EL (cell line): ENCODE measurements at places on chromosomes 7 and 10.

DNA sequence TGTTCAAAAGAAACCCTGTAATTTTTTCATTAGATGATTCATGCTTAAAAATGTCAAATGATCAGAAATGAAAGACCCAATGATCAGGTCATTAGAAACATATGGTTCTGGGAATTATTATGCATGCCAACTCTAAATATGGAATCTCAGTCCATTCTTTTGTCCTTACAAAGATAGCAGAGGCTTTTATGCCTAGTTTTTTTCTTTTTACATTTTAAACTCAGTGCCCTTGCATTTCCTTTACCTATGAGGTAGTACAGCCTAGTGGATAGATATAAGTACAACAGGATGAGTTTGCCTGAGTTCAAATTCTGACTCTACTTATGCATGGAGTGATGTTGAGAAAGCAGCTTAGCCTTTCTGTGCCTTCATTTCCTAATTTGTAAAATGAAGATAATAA lies 392.9 kb downstream of the SUGCT start:
- no peak for DNase-seq

DNA sequence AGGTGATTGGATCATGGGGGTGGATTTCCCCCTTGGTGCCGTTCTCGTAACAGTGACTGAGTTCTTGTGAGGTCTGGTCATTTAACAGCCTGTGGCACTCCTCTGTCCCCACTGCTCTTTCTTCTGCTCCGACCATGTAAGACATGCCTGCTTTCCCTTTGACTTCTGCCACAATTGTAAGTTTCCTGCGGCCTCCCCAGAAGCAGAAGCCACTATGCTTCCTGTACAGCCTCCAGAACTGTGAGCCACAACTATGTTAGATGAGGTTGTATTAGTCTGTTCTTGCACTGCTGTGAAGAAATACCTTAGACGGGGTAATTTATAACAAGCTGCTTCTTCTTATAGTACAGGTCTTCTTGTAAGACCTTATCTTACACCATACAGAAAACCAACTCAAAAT lies 241.7 kb upstream of the KLF14 start:
- no peak for DNase-seq

GRCh38 chr7:149774237-149775175 lies 1.1 kb upstream of the ZNF467 start:
- DNase-seq = no peak

GRCh38 chr10:74500816-74501215 lies 325.6 kb upstream of the KAT6B start:
- DNase-seq = peak; percentile 21

DNA sequence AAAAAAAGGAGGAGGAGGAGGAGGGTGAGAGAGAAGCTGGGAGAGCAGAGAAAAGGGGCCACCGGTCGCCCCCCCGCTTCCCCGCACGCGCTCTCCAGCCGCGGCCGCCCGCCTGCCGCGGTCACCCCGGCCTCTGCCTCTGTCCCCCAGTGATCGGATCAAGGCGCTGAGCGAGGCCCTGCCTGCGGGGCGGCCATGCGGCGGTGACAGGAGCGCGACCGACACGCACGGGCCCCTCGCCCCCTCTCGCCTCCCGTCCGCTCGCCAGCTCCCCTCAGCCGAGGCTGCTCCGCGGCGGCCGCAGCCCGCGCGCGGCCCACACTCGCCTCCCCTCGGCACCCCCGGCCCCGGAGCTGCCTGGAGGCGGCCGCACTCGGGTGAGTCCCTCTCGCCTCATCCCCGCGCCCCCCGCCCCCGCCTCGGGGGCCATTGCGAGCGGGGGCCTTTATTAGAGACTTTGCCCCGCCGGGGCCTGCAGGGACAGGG lies at the start of gene GTF2I:
GTF2I (plus strand) TSS at position 27 of the 486 bp plus-strand sequence. CDS start 31,411 bp downstream, outside the sequence.
- DNase-seq = no peak

GRCh38 chr10:69086001-69086509 lies 1.8 kb upstream of the SRGN start:
- no peak for DNase-seq

DNA sequence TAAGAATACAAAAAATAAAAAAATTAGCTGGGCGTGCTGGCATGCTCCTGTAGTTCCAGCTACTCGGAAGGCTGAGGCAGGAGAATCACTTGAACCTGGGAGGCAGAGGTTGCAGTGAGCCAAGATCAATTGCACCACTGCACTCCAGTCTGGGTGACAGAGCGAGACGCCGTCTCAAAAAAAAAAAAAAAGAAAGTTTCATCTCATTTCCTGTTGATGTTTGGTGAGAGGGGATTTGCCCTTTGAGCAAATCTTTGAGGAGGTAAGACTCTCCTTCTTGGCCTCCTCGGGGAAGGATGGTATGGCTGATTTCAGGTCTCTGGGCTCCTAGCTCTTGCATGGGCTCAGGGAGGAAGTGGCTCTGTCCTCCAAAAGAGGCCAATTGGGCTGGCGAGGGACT lies 3.6 kb upstream of the GRID2IP start:
- DNase-seq = no peak

- no peak for DNase-seq
These were observed 258.5 kb downstream of the AGMO start for GRCh38 chr7:15303357-15303756.

- no peak for DNase-seq
These were observed 10.5 kb downstream of the ZNF282 start for GRCh38 chr7:149205690-149206381.

- DNase-seq = peak; percentile 57
These were observed 11.8 kb upstream of the OPN4 start for GRCh38 chr10:86642499-86642898.

DNA sequence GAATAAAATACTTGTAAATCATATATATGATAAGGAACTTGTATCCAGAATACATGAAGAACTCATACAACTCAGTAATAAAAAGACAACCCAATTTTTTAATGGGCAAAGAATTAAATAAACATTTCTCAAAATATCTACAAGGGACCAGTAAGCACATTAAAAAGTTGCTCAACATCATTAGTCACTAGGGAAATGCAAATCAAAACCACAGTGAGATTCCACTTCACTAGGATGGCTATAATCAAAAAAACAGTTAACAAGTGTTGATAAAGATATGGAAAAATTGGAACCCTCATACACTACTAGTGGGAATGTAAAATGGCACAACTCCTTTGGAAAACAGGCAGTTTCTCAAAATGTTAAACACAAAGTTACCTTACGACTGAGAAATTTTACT lies 40.3 kb upstream of the YAE1 start:
- DNase-seq = no peak

GRCh38 chr7:90625562-90625961 lies 29.4 kb downstream of the CDK14 start:
- DNase-seq = peak; percentile 76

GRCh38 chr7:102892631-102893278 lies 20.0 kb upstream of the LRRC17 start:
- no peak for DNase-seq

DNA sequence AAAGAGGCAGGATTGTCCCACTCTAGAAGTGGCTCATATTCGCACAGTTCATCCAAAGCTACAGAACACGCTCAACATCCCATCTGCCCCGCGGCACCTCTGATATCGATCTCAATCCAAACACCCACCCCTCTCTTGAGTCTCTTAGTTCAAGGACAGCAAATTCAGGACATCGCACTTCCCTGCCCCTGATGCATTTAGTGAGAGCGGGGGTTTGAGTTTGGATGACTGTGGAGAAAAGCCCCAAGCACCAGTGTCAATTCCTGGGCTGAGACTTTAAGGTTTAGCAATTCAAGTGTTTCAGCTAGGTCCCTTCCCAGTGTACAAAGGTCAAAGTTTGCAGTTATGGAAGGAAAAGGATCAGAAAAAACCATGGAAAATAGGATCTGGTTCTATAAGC lies 166.2 kb downstream of the LYZL1 start:
- DNase-seq = no peak

- peak; percentile 22 for DNase-seq
These were observed 222.1 kb downstream of the GLI3 start for GRCh38 chr7:42014625-42015618.

- DNase-seq = no peak
These were observed 75.8 kb upstream of the EN2 start for GRCh38 chr7:155381852-155382801.

DNA sequence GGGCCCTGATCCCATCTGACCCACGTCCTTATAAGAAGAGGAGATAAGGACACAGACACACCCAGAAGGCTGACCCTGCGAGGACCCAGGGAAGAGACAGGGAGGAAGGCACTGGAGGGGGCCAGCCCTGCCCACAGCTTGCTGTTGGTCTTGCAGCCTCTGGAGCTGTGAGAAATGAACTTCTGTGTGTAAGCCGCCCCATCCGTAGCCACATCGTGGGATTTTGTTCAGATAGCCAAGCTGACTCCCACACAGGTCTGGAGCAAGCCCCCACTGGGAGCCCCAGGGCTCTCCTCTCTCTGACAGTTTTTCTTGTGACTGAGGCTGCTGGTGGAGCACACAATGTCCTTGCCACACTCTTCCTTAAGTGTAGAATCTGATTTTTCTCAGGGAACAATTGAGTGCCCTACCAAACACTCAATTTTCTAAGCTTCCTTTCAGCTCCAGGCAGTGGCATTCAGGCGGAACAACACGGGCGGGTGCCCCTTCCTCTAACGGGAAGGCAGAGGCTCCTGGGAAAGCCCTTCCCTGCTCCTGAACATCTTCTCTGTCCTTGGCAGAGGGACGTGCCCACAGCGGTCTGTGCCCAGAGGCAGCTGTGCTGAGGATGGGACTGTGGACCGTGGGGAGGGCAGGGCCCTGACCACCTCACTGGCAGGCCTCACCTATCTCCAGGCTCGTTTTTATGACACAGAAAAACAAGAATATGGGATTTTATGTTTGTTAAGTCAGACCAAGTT lies 160.6 kb upstream of the SHH start:
- DNase-seq = no peak

GRCh38 chr7:71130031-71130679 lies 1.8 kb upstream of the GALNT17 start:
- DNase-seq = no peak

DNA sequence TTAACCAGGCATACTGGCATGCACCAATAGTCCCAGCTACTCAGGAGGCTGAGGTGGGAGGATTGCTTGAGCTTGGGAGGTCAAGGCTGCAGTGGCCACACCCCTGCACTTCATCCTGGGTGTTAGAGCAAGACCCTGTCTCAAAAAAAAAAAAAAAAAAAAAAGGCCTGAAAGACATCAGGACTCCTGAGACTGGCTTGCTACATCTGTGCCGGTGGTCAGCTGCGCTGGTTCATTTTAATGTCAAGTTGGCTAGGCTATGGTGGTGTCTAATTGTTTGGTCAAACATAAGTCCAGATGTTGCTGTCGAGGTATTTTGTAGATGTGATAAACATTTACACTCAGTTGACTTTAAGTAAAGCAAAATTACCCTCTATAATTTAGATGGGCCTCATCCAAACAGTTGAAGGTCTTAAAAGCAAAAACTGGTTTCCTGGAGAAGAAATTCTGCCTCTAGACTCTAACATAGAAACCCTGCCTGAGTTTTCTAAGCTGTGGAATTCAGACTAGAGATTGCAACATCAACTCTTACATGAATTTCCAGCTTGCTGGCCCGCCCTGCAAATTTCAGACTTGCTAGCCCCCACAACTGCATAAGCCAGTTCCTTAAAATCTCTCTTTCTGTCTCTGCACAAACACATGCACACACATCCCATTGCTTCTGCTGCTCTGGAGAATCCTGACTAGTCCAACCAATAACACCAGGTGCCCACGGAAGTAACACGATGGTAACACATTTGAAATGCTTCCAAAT lies 18.2 kb downstream of the MYOF start:
- peak; percentile 66 for DNase-seq

DNA sequence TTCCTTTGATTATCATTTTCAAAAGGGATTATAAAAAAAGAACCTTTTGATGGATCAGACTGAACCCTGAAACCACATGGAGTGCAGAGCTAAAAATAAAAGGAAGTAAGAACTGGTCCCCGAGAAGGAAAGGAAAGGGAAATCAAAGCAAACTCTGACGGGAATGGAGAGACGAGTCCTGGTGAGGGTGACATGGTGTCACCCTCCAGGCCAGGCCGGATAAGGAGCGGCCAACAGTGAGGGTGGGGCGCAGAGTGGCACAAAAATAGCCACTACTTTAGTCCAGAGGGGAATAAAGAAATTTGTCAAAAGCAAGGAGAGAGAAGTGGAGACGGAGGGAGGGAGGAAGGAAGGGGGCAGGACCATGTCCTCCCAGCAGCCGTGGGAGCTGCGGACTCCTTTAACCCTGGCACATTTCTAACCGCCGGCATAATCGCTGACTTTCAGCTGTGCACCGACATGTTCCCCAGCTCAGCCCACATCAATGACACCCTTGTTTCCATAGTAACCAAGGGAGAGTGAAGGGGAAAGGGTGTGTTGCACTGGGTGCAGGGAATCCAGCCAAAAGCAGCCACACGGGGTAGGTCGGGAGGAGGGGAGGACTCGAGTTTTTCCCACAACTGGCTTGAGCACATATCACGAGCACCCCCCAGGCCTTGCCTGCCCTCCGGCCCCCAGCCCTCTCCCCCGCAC lies 29.7 kb downstream of the TRIM8 start:
- peak; percentile 72 for DNase-seq
